COR-L47 (cell line): ENCODE measurements at places on chromosomes 1 and 21.
A peak's percentile ranks its signal among the peaks of the same experiment; 100 is the strongest.

DNA sequence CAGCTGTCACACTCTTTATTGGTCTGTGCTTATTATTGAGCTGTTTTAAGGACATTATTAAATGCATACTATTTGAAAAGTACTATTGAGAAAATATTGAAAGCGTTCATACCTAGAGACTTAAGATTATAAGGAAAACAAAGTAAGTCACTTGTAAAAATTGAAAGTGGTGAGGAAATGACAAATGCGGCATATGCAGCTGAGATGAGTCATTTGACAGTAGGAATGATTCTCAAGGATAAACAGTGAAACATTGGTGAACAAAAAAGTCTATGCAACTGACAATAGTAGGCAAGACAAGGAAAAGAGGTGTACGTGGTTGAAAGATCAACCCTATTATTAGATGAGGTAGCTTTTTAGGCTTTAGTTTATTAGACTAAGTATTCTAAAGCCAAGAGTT lies 82.6 kb upstream of the MAP10 start:
- no peak for DNase-seq

DNA sequence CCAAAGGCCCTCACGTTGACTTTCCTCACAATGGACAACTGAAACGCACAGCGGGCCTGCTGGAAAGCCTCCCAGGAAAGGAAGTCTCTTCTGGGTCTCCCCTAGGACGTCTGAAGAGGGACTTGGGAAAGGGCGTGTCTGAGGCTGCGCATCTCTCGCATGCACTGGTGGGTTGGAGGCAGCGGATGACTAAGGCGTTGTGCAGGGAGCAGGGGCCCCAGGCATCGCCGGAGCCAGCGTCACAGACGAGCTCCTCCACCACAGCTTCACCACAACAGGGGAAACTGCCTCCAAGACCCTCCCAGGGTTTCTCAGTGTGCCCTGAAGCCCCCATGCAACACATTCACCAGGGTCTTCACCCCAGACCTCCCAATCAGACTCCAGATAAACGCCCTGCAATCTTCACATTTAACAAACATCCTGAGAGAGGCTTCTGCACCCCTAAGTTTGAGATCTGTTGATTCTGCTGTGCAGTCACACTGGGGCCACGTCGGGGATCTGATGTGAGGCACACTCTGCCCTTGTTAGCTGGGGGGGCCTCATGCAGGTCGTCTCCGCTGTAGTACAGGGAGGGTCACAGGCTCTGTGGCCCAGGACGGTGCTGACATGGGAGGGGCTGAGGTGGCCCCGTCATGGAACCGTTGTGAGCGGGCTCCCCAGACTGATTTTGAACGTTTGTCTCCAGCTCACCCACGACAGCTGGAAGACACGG lies 7.0 kb upstream of the TFF1 start:
- no peak for DNase-seq

- no peak for DNase-seq
Measured at GRCh38 chr1:26278724-26279455, 996 bp upstream of the SH3BGRL3 start.

- peak; percentile 53 for DNase-seq
Measured at GRCh38 chr1:119713039-119713748, 1.5 kb downstream of the PHGDH start.

DNA sequence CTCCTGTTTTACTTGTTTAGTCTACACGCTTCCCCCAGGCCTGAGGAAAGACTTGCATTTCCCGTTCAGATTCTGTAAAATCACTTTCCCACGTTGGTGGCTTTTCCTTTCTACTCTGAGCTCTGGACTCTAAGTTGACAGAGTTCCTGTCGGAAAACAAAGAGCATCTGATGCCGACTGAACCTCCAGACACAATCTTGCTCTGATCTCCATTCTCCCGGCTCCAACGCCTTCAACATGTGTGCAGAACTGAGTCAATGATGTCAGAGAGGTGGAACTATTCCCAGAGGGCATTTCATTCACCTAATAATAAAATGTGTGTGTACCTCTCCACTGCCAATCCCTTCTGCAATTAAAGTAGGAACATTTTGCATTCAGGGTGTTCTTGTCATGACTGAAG lies 147.7 kb downstream of the MIS18A start:
- DNase-seq = no peak

DNA sequence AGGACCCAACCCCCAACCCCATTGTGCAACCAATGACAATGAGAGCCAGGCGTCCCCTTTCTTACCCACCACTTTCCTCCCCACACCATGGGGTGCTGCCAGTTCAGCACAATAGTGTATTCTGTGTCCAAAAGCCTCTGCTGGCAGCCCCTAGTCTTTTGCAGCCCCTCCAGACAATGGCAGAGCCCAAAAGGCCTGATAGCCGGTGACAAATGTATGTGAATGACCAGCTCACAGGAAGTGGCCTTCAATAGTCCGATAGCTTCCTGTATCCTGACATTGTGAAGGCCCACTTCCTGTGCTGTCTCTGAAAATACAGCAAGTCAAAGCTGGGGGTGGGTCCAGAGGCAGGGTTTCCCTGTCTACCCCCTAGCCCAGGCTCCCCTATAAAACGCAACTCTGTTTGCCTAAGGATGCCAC lies 16.6 kb downstream of the SMIM12 start:
- DNase-seq = no peak

GRCh38 chr1:40703316-40703715 lies 11.8 kb downstream of the NFYC start:
- no peak for DNase-seq

DNA sequence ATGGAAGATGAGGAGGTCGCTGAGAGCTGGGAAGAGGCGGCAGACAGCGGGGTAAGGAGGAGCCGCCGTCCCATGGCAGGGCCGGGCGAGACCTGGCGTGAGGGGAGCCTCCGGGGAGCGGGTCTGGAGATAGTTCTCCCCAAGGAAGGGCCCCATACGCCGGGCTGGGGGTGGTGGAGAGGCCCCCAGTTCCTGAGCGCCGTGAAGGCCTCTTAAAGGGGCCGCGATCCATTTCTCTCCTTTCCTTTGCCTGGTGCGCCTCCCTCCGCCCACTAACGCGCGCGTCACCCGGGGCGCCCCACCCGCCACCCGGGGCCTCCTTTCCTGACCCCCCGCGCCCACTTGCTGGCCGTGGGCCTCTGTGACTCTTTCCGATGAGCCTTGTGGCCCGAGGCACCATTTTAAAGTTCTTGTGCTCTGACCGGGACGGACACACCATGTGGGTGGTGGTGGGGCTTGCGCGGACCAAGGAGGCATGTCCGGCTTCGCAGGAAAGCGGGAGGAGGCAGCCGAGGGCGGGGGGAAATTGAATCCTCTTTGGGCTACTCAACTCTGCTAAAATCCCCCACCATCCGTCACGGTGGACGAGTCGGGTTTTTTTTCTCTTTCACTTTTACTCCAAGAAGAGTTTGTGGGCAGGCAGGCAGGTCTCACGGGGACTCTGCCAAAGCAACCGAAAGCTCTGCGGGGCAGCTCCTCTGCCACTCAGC lies 371 bp downstream of the SZRD1 start:
- DNase-seq = peak; percentile 53

- DNase-seq = no peak
Measured at GRCh38 chr1:82724246-82724645, 923.5 kb downstream of the ADGRL2 start.

GRCh38 chr1:77350012-77350770 lies 68.4 kb downstream of the AK5 start:
- no peak for DNase-seq

DNA sequence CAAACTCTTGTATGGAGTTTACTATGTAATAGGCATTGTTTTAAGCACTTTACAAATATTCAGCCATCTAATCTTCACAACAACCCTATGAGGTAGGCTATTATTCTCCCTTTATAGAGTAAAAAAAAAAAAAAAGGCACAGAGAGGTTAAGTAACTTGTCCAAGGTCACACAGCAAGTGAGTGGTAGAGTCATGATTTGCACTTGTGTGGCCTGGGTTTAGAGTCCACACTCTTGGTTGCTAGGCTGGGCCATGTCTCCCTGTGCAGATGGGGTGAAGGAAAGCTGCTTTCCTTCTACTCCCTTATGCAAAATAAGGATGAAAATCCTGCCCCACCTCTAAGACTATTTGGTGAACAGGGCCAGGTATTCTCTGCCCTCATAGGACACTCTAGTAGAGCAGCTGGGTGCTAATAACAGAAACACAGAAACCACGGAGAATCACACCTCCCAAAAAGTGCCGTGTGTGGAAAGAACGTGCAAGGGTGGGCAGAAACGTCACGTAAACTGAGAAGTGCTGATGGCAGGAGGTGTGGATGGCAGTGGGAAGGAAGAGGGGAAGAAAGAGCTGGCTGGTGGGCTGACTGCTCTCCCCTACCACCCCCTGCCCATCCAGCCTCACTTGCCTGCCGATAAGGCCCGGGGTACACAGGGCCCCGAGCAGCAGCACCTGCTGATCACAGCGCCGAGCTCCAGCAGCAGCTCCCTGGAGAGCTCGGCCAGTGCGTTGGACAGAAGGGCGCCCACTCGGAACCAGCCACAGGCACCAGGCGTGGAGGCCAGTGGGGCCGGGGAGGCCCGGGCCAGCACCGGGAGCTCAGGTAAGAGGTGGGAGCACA lies 28.3 kb upstream of the VPS13D start:
- no peak for DNase-seq

DNA sequence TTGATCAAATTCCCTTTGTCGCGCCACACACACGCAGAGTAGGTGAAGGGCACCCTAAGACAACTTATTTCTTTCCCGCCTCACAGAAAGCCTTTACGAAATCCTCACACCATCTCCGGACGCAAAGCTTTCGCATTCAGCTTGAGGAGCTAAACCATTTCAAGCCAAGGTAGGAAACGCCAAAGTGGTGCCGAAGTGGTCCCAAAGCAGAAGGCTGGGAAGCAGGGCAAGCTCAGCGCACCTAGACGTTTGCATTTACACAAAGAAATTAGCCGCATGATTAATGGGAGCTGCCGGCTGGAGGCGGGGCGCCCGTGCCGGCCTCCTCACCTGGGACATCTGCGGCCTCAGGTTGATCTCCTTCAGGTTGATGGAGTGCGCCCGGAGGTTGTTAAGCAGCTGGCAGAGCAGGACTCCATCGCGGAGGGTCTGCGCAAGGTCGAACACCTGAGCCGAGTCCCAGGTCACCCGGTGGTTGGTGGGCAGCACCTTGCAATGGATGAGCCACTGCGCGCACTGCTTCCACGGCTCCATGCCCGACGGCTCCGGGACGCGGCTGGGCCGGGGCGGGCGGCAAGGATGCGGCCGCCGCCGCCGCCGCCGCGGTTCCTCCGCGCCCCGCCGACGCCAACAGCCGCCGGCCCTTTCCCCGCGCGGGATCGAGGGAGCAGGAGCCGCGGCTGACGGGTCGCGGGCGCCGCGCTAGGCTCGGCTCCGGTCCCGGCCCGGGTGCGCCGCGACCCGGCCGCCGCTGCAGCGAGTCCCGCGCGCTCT lies 457 bp downstream of the VAV3 start:
- no peak for DNase-seq

- DNase-seq = no peak
Measured at GRCh38 chr1:67624680-67625079, 60.3 kb upstream of the GADD45A start.

GRCh38 chr1:154391086-154391770 lies 13.9 kb upstream of the IL6R start:
- no peak for DNase-seq

DNA sequence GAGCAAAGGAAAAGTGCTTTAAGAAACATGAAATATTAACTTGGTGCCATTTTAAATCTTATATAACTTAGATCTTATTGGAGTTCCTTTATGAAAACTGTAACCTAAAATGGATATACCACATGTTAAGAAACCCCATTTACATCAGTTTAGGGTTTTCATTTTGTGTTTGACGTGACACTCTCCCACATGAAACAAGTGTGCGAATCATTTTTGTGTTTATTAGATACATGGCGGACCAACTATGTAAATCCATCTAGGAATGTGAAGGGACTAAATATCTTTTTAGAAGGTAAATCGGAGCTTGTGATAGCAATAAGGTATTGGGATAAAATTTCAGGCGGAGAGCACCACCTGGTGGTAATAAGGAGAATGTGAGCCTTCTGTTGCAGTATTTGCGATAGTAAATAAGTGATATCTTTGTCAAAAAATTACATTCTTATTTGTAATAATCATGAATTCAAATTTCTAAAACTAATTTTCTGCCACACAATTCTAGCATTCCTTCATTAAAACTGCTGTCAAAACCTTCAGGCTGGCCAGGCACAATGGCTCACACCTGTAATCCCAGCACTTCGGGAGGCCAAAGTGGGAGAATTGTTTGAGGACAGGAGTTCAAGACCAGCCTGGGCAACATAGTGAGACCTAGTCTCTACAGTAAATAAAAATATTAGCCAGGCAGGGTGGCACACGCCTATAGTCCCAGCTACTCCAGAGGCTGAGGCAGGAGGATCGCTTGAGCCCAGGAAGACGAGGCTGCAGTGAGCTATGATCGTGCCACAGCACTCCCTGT lies 31.3 kb downstream of the SMAP2 start:
- peak; percentile 53 for DNase-seq

- DNase-seq = no peak
Measured at GRCh38 chr1:220806408-220806807, 19.7 kb downstream of the MTARC1 start.
